ENCODE measurements at places on chromosomes 6 and 20. TPM values are rescaled to one million over a fixed set of nuclear protein-coding genes. Genes with fewer than 3 reads are reported as not detected.

STX11 gene
- total RNA-seq, result 38.5 TPM

PRKN gene
- total RNA-seq, result 0.52 TPM

SLCO4A1 gene
- total RNA-seq, result 55.0 TPM

GJA10 gene
- total RNA-seq, result not detected

C6orf141 gene
- 0.28 TPM for total RNA-seq

ZNF341 gene
- 3.7 TPM for total RNA-seq

DNA sequence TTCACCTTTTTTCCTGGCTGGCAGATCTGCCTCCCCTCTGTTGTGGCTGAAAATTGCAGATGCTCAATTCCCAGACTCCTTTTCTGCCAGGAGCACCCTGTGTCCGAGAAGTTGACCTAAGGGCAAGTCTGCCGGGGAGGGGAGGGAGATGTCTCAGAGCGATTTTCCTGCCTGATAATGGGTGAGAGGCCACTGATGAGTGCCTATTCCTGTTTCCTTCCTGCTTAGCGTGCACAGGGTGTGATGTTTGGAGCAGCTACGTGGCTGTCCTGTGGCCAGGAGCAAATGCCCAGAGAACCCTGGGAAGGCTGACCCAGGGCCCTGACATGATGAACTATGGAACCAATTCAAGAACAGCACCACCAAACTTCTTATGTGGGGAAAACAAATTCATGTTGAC lies 22.5 kb downstream of the SOX4 start:
- DNase-seq, result no peak

DNA sequence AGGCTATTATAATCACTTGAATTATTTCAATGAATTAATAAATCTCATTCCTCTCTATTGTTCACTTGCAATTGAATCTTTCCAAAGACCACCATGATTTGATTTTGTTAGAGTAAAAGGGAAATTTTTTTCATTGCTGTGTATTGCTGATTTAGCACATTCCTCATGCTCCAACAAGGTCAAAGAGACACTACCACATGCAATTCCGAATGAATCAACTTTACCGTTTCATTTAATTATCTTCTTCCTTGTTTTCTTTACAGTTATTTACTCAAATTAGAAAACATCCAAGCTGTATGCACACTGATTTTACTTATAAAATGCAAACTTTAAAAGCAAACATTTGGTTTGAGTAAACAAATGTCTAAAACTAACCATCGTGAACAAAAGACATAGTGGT lies 967 bp downstream of the KIAA0408 start:
- no peak for DNase-seq

DNA sequence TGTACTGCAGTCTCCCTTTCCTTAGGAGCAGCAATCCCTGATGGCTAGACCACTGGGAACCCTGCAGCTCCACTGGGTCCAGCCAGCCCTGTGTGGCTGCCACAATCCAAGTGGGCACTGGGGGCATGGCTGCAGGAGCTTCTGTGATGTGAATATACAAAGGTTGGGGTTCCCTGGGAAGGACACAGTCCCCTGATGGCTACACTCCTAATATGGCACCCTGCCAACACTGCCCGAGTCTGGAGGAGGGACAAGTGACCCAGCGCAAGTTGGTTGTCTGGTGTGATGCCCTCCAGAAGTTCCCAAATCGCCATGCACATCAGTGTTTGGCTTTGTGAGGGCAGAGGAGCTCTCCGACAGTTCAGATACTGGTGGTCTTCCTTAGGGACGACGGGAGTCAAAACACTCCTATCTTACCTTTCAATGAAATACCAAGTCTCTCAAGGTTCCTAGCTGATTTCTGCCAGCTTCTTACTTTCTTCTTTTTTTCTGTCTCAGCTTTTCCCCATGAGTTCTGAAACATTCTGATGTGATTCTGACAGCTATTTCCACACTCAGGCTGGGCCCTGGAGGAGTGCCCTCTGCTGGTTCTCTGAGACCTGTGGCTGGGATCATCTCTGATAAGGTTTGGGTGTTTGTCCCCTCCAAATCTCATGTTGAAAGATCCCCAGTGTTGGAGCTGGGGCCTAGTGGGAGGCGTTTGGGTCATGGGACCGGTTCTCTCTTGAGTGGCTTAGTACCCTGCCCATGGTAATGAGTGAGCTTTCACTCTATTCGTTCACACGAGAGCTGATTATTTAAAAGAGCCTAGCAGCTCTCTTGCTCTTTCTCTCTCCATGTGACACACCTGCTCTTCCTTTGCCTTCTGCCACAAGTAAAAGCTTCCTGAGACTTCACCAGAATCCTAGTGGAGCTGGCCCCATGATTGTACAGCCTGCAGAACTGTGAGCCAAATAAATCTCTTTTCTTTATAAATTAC lies 15.5 kb upstream of the ZFP57 start:
- DNase-seq, result no peak

- no peak for DNase-seq
These were observed 28.1 kb downstream of the LMBRD1 start for GRCh38 chr6:69768664-69769063.

DNA sequence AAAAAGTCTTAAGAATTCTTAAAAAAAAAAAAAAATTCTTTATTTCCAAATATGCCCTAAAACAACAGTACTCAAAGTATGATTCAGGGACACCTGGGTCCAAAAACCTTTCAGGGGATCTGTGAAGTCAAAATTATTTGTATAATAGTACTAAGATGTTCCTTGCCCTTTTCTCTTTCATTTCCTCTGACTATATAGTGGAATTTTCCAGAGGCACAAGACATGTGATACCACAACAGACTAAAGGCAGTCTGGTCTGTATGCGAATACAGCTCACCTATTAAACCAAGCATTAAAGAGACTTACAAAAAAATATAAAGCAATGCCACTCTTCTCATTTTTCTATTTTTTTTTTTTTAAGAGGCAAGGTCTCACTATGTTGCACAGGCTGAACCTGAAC lies 15.4 kb downstream of the NOL7 start:
- no peak for DNase-seq

- DNase-seq, result no peak
These were observed 27.2 kb downstream of the ARHGAP40 start for GRCh38 chr20:38628580-38629470.

- DNase-seq, result peak; percentile 65
These were observed 681 bp downstream of the DIDO1 start for GRCh38 chr20:62925420-62926228.

- DNase-seq, result no peak
These were observed 57.5 kb downstream of the FOXC1 start for GRCh38 chr6:1667012-1667804.

- no peak for DNase-seq
These were observed 24.9 kb downstream of the CITED2 start for GRCh38 chr6:139349464-139350020.

GRCh38 chr6:33619166-33619840 lies 1.8 kb upstream of the ITPR3 start:
- DNase-seq, result no peak

GRCh38 chr6:70303034-70303525 lies at the start of gene COL9A1:
TSS of gene COL9A1 (minus strand) at chr6:70303084. CDS start at chr6:70302924, 160 bp downstream.
- no peak for DNase-seq
